Left renal pelvis (tissue), 4 donors: ENCODE measurements at places on chromosomes 4 and X. TPM values are rescaled to one million over a fixed set of nuclear protein-coding genes. Genes with fewer than 3 reads are reported as not detected.
A peak's percentile ranks its signal among the peaks of the same experiment; 100 is the strongest.

DNA sequence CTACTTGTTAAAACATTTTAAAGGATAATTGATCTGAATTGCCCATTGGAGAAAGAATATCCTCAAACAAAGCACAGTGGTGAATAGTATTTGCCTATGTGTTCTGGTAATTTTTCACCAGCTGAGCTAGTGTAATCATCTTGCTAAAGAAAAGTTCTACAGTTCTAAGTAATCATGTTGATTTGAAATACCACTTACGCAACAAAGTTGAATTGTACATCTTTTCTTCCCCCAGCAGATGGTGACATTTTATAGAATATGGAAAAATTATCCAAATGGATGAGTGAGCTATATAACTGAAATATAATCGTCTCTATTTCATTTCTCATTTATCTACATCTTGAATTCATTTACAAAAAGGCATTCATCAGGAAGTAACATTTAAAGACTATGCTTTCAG lies 9.7 kb upstream of the ZNF674 start:
- no peak for DNase-seq

FOXR2 gene
- polyA plus RNA-seq, result not detected

DNA sequence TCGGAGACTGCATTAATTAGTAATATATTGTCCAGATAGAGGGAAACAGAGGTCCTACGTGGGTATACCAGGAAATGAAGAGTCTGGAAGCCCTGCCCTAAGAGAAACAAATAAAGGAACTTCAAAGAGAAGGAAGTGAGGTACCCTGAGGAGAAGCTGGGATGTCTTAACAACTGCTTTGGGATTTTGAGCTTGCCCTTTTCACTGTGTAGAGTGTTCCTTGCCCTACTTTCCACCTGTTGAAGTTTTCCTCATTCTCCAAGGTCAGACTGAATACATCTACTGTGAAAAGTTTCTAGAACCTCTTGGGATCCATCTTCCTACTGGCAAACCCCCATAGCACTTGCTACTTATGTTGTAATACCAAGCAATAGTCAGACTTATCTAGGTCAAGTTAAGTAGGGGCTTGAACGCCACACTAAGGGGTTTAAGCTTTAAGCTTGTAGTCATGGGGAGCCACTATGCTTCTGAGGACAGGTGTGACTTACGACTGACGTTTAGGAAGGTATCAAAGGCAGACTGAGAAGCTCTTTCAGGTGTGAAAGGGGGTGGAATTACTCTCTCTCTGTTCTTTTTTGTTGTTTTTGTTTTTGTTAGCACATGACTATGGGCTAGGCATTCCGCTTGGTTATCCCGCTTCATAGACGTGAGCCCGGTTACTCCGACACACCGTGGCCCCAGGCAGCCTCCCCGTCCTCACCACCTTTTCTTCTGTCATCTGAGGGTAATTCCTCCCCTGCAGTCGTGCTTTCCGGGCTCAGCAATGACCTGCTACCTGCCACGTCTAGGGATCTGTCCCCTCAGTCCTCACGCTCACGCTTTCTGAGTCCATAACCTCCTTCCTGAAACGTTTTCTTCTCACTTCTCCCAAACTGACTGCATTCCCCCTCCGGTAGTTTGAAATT lies 959 bp upstream of the REST start:
- DNase-seq, result no peak

DNA sequence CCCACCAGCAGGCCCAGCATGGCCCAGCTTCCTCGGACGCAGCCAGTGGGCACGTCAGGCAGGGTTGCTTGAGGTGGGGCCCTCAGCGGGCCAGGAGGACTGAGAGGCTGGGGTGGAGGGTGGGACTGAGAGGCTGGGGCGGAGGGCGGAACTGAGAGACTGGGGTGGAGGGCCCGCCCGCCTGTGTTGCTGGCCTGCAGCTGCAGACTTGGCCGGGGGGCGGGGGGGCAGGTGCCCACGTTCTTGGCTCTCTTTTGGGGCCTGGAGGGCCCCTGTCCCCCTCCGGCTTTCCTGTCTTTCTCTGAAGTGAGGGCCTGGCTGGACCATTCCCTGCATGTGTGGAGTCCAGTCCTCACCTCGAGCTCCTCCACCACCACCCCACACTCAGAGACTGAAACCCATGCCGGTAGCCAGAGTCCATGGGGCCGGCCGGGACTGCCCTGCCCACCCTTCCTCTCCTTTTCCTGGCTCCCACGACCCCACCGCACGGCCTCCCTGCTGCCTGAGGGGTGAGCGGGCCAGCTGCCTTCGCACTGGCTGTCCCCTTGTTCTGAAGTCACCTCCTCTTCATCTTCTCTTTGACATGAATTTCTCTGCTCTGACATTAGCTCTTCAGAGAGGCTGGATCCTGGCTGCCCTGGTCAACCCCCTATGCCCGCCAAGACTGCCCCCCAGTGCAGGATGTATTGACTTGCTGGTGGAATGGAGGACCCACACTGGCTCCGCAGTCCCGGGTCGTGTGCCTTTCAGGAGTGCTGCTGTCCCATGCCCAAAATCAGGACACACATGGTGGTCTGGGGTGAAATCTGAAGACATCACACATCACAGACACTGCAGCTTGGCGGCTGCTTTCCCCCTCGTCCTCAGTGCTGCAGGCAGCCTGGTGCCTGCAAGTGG lies 10.1 kb upstream of the NKX1-1 start:
- DNase-seq, result no peak

PDZD11 gene
- 57.0 TPM for polyA plus RNA-seq

- DNase-seq, result no peak
Observed at GRCh38 chrX:150018931-150019361, 80.7 kb upstream of the EOLA2 start.

CORIN gene
- polyA plus RNA-seq, result 6.4 TPM

DNA sequence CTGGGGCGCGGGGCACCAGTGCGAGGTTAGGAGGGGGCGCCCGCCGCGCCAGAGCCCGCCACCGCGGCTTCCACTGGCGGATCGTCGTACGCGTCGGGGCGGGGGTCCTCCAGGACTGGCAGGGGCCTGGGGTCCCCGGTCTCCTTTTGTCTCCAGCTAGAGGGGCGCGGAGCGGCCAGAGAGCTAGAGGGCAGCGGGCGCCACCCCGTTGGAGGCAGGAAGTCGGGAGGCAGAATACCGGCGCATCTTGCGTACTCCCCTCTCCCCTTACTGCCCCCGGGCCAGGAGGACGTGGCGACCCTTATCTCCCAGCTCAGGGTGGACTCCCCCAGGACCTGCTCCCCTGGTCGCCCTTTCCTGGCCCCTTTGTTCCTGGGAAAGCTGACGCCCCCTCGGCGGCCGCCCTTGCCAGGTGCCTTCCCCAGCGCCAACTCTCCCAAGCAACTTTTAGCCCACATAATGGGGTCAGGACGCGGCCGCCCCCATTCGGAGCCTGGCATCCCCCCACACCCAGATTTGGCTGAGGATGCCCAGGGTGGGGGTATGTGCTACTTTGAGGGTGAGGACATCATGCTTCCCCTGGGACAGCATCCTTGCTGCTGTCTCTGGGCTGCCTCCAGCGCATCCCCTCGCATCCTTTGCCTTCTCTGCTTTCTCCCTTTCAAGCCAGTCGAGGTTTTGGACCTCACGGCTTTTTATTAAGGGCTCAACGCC lies 933 bp downstream of the CNKSR2 start:
- peak; percentile 0 for DNase-seq

ARHGAP36 gene
- polyA plus RNA-seq, result 0.06 TPM

HELT gene
- polyA plus RNA-seq, result not detected

- no peak for DNase-seq
Observed at GRCh38 chrX:39427906-39428305, 626.6 kb downstream of the MID1IP1 start.

DNA sequence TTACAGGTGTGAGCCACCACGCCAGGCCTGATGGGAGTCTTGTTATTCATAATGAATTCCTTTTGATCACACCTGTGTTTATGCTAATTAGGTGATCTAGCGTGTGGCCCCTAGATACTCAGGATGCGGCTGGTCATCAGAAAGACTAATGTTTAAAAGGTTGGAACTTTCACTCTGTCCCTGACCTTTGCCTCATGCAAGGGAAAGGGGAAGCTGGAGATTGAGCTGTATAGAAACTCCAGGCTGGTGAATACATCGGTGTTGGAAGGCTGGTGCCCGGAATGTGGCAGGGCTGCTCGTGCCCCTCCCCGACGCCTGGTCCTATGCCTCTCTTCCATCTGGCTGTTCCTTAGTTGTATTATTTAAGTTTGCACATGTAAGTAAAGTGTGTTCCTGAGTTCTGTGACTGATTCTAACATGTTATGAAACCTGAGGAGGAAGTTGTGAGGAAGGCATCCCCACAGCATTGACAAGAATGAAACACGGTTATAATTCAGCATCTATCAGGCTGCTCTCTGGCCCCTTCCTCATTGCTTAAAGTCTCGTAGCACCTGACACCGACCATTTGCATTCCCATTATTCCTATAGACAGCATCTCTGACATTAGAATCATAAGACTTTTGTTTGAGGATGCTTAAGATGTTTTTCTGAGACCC lies 28.9 kb downstream of the CASP3 start:
- DNase-seq, result no peak

ATOH1 gene
- polyA plus RNA-seq, result not detected

- DNase-seq, result no peak
Observed at GRCh38 chrX:155112171-155112570, 40.9 kb downstream of the BRCC3 start.

TKTL2 gene
- not detected for polyA plus RNA-seq

GRCh38 chr4:180219080-180219479 lies 2024.1 kb upstream of the TENM3 start:
- DNase-seq, result no peak

PLAC1 gene
- polyA plus RNA-seq, result 4.3 TPM

DNA sequence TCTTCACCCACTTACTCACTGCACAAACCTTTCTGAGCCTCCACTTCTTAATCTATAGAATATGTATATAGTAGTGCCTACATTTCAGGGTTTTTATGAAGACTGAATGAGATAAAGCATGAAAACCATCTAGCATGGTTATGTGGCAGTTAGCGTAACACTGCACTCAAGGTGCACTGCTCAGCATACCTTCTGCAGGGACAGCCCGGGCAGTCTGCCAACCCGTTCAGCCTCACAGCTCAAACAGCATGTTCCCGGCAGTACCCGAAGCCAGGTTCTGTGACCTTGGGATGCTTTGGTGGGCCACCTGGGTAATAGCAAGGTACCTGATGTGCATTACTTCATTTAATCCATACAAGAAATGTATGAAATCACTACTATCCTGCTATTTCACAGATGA lies 81.4 kb downstream of the DOCK11 start:
- DNase-seq, result no peak

DNA sequence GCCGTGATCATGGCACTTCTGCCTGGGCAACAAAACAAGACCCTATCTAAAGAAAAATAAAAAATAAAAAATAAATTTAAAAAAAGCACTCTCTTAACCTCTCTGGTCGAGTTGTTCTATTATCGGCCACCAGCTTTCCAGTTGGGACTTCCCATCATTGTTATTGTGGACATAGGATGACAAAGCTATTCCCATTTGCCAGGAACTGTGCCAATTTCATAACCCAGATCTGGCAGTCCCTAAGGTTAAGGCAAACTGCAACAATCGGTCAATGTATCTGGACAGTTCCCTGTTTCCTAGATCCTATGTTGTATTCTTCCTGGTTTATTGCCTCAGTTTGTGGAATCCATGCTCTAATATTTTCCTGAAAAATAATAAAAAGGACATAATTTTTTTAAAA lies 17.8 kb upstream of the ANXA5 start:
- no peak for DNase-seq

DNA sequence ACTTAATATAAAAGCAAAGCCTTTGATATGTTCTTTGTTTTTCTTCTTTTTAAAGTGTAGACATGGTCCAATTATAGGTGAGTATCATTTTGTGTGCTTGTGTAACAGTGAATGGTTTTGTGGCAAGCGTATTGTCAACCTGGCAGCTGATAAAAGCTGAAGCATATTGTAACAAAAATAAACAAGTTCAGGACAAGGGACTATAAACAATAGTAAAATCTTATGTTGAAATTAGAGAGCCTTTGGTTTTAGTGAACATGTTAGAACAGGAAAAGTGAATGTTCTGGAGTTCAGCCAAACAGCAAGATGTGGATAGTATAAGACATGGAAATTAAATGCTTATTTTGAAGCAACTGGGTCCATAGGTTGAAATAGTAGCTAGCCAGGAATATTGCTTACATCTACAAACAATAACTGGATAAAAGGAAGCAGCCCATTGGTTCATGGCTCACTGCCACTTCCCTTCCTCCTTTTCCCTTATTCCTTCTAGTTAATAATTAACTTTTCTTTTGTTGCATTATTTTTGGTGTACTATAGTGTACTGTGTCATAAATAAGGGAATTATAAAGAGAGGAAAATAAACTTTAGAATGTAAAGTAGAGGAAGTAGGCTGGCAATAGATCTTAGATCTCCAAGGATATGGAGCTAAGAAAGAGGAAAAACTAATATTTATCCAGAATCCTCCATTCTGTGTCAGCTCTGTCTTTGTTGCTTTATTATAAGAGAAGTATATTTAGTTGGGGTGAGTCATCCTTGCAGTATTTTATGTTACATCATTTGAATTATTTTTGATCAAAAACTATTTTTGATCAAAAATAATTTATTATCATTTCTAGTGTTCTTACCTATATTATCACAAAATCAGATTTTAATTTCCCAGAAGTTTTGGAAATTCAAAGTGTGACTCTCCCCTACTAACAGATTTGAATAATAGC lies 65.6 kb downstream of the MRPL1 start:
- no peak for DNase-seq

SSX1 gene
- not detected for polyA plus RNA-seq

GRCh38 chr4:142719854-142720541 lies 126.1 kb downstream of the INPP4B start:
- DNase-seq, result no peak

DNA sequence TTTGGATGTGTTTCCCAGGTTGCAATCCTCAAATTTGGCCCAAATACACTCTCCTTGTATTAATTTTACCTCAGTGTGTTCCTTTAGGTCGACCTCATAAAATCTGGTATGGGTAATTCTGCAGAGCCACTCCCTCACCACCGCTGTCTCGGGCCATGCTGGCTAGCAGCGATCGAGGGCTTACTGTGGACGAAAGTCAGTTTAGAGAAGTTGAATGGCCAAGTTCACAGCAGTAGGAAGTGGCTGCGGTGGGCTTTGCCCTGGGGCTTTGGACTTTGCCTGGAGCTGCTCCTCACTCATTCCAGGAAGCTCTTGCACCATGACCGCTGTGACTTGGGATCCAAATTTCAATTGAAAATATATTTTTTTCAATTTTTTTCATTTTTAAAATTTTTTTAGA lies 19.6 kb downstream of the TMEM187 start:
- DNase-seq, result no peak

GRCh38 chrX:107686026-107686425 lies 57.7 kb downstream of the PRPS1 start:
- DNase-seq, result no peak

XG gene
- 0.15 TPM for polyA plus RNA-seq

HMGN5 gene
- 22.6 TPM for polyA plus RNA-seq

DNA sequence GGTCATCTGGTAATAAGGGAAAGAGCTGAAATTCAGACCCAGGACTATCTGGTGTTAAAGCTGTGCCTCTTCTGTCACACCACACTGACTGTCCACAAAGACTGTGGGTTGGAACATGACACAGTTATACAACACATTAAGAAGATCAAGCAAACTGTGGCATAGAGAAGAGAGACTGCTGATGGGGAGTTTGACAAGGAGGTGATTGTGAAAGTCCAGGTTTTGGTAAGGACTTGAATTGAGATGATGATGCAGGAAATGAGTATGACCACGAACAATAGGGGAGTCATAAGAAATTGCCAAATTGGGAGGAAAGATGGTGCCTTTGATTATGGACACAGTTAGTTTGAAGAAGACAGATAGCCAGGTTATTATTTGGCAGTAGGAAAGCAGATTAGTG lies 163.4 kb downstream of the PDGFRA start:
- no peak for DNase-seq

- DNase-seq, result no peak
Observed at GRCh38 chrX:119481323-119481801, 13.1 kb downstream of the SLC25A5 start.

RPL9 gene
- polyA plus RNA-seq, result 866 TPM

- no peak for DNase-seq
Observed at GRCh38 chrX:52082578-52082977, 13.6 kb upstream of the MAGED4B start.
